ENCODE measurements at places on chromosomes 1 and 21.
A peak's percentile ranks its signal among the peaks of the same experiment; 100 is the strongest.

GRCh38 chr1:186297439-186298045 lies 77.5 kb downstream of the TPR start:
- DNase-seq, result no peak

- DNase-seq, result no peak
Measured at GRCh38 chr1:23442751-23443150, 18.2 kb upstream of the TCEA3 start.

DNA sequence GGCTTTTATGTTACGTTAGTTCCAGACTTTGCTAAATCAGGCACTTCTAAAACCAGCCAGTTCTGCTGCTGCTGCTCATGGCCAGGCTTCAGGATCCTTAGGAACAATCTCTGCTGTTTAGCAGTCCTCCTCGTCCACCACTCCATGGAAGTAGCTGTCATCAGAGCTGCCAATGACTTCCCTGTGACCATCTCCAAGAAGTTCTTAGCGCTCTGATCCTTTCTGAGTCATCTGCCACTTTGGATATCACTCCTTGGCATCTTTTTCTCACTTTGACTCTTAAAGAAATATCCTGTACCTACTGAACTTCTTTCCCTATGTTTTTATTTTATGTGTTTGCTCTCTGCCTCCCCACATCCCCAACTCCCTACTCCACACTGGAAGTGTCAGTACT lies 14.7 kb upstream of the IRF2BP2 start:
- DNase-seq, result no peak

DNA sequence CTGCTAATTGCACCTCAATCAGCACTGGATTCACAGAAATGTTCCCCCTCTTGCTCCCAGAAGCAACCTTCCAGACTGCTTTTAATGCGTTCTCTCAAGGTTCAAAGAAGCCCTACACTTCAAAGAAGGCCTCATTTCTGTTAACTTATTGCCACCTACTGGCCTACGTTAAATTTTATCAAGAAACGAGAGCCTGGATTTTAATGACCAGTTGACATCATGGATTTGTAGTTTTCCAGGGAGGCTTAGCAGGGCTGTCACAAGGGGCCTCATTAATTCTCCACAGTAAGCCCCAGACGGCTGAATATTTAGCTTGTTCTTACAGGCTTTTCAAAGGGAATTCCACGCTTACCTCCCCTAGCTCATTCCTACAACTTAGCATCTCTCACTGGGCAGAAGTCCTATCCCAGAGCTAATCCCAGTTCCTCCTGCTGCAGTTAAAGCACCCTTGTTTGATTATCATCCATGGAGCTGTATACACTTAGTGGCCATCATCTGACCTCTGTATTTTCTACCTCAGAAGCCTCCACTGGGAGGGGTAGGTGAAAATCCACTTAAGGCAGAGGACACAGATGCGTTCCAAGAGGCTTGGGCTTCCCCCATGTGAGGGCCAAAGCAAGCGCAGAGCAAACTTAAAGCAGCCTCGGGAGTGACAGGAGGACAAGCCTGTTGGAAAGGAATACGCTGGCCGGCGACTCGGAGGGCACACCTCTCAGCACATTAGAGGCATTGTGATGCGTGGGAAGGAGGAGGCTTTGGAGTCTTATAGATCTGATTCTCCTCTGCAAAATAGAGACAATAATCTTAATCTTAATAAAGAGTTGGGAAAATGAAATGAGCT lies 32.2 kb upstream of the CYP4X1 start:
- DNase-seq, result peak; percentile 5

GRCh38 chr1:181038399-181038873 lies 4.7 kb downstream of the MR1 start:
- DNase-seq, result peak; percentile 52

- DNase-seq, result peak; percentile 43
Measured at GRCh38 chr1:94903280-94904009, 23.5 kb downstream of the CNN3 start.

GRCh38 chr1:229137271-229137670 lies 133.6 kb upstream of the RAB4A start:
- no peak for DNase-seq

DNA sequence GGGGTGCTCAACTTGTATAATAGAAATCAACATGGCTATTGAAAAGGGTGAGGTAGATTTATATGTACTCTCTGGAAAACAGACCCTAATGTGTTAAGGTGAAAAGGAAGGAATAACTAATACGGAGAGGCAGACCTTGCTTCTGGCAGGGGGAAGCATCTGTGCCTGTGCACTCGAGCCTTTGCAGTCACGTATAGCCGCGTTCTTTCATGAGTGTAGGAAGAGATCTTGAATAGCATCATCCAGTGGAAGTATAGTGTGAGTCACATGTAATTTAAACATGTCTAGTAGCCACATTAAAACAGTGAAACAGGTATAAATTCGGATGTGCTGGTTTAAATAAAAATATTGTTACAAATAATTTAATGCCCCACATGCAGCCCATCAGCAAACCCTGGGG lies 3.0 kb downstream of the A3GALT2 start:
- DNase-seq, result no peak

DNA sequence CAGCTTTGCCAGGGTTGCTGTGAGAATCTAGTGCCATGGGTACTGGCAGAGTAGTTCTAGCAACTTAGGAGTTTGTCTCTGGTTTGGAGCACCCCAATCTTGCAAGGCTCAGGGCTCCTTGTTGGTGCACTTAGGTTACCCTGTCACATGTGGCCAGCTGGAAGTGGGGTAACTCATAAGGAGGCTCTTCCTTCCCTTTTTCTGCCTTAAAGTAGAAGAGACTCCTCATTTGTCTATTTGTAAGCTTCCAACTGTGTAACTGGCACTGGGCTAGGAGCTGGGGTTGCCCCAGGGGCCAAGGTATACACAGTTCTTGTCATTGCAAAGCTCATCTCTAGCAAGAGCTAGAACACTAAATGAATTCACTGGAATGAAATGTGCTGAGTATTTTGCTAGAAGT lies 10.6 kb downstream of the MROH7 start:
- no peak for DNase-seq

DNA sequence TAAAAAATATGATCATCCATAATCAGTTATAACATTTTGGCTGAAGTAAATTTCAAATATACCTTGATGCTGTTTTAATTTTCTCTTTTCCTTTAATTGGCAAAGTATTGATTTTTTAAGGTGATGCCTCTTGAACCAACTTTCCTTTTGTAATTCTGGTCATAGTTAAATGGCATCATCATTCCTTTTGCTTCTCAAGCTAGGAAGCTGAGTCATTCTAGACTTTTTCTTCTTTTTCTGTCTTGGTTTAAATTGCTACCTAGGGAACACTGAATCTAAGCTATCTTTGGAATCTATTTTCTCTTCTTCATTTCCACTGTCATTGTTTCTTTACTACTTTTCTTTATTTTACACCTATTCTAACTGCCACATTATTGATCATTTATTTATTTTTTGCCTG lies 162.7 kb downstream of the HMCN1 start:
- DNase-seq, result peak; percentile 19

GRCh38 chr1:228452194-228453021 lies 34.8 kb upstream of the RNF187 start:
- peak; percentile 14 for DNase-seq

- DNase-seq, result peak; percentile 37
Measured at GRCh38 chr1:167934426-167935215, 1.9 kb upstream of the DCAF6 start.

DNA sequence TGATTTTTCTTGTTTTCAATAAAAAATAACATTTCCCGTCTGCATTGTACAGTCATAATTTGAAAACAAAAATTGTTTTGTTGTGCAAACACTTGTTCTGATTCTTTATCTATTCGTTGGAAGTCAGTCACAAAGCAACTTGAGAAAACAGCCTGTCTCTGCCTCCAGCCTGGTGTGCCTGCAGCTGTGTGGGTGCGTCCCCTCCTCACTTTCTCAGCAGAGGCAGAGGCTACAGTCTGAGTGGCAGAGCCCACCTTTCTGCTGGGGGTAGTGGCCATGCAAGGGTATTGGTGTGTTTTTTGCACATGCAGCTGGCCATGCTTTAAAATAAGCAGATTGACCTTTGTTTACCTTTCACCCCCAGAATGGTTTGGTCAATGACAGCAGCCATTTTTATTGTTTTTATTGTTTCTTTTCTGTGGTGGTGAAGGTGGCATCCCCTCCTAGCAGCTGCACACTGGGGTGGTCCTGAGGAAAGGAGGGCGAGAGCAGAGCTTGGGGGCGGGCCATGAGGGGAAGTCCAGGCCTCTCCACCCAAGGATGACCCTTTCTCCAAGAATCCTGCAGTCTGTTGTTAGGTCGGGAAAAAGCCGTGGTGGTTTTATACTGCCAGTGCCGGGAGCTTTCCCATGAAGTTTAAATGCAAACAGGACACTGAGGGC lies 159.6 kb downstream of the PCBP3 start:
- DNase-seq, result no peak

DNA sequence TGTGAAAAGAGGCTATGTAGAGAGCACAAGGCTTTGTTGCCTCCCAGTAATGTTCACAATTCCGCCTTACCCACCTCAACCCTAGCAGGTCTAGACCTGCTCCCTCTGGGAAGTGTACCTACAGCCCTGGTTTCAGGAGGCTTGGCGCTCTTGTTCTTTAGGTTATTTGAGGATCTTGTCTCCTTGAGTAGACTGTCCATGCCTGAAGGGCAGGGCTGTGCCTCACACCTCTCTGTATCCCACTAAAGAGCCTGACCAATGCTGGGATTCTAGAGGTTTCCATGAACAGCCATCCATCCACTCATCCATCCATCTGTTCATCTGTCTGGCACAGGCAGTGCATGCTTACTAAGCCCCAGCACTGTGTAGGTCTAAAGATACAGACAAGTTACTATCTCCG lies 1.0 kb downstream of the RAB7B start:
- DNase-seq, result no peak

DNA sequence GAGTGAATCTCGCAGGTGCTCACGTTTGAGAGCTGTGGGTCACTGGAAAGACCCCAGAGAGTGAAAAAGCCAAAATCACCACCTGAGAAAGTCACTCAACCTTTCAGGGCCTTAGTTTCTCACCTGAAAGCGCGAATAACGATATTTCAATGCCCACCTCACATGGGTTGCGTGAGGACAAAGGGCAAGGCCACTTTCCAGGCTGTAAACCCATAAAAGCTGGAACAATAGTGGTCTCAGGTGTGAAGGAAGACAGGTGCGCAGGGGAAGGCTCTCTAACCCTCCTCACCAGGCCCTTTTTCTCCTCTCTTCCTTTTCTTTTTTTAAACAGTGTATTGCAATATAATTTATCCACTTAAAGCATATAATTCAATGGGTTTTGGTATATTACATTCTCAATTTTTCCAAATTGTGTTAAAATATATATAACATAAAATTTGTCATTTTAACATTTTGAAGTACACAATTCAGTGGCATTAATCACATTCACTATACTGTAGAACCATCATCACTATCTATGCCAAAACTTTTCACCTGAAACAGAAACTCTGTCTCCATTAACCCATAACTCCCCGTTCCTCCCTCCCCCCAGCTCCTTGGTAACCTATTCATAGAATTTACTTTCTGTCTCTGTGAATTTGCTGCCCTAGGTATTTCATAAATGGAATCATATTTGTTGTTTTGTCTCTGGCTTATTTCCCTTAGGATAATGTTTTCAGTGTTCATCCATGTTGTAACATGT lies 118.4 kb upstream of the TNR start:
- no peak for DNase-seq

DNA sequence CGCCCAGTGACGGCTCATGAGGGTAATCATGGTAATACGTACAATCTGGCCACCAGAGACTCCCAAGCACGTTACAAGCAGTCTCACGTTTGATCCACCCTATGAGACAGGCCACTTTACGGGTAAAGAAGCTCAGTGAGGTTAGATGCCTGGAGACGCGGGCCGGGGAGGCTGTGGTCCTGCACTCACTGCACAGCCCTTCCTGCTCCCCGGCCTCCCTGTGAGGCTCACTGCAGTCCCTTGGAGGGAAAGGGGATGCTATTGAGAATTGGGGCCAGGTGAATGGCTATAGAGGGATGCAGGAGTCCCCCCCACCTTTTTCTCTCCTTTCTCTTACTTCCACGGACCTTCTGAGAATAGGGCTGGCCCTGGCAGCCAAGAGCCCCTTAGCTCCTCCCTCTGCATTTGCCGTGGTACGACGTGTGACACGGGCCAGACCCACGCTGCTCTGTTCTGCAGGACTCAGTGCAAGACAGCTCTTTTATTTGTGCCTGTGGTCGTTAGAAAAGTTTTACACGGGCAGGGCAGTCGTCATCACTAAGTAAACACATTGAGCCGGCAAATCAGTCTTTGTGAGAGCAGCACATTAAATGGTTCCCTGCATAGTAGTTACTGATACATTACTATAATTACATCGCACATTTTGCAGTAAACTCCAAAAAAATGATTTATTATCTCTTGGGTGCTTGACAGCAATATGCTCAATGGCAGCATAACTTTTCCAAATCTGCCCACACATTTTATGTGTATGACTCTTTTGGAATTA lies 18.8 kb downstream of the KIF26B start:
- DNase-seq, result no peak

DNA sequence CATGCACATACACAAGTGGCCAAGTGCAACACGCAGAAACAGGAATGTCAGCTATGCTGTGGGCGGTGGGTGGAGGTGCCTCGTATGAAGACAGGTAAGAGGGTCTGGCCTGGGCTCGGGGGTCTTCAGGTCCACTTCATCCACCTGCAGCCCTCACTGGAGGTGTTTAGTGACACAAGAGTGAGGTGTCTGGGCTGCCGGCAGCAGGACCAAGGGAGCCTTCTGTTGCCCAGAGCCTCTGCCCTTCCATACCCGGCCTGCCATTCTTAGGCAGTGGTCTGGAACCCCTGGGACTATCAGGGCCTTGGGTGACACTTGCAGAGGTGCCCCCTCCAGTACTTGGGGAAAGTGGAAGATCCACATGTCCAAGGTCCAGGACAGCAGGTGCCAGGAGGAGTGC lies 21.7 kb upstream of the ACTRT2 start:
- no peak for DNase-seq

DNA sequence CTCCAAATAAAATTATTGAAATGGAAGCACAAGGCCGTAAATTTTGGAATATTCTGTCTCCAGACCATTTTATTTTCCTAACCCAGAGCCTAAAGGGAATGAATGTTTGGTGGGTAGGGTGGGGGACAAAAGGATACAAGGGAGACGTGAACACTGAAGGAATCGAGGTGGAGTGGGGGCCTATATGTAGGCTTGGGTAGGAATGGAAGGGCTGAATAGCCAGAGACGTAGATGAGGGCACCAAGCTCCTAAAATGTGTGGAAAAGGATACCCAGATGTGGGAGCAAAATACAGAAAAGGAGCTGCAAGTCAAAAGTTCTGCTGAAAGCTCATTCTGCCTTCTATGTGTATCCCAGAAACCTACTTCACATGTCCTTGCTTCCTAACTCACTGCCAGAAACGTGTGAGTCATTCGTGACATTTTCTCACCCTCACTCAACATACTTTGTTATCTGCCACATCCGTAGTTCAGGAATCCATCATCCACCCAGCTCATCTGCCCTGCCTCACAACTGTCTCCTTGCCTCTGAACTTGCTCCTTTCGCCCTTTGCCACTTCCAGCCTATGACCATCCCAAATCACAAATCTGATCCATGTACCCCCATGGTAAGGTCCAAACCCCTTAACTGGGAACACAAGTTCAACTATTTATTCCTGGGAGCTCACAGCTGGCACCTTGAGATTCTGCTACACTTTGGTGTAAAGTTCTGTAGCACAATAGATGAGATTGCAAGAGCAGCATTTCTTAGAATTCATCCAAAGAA lies 84.1 kb upstream of the PRDX6 start:
- DNase-seq, result peak; percentile 85

All from astrocyte of the spinal cord (primary cell).